WERI-Rb-1 (cell line): ENCODE measurements at places on chromosomes 5 and 9.
A peak's percentile ranks its signal among the peaks of the same experiment; 100 is the strongest.

DNA sequence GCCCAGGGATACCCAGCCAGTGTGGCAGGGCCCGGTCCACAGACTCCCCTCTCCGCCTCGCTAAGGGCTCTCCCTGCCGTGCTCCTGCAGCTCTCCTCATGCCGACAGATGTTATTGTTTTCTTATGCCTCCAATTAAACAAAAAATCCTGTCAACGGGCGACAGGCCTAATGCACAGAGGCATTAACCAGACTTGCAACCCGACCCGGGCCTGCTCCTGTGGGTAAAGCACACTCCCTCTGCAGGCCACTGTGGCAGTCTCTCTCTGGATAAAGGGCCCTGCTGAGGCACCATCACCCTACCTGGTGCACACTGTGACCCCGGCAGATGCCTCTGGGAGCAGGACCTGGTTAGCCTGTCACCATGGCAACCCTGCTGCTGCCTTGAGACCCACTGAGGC is 27.5 kb upstream of the HAND1 start:
- DNase-seq: peak; percentile 57

DNA sequence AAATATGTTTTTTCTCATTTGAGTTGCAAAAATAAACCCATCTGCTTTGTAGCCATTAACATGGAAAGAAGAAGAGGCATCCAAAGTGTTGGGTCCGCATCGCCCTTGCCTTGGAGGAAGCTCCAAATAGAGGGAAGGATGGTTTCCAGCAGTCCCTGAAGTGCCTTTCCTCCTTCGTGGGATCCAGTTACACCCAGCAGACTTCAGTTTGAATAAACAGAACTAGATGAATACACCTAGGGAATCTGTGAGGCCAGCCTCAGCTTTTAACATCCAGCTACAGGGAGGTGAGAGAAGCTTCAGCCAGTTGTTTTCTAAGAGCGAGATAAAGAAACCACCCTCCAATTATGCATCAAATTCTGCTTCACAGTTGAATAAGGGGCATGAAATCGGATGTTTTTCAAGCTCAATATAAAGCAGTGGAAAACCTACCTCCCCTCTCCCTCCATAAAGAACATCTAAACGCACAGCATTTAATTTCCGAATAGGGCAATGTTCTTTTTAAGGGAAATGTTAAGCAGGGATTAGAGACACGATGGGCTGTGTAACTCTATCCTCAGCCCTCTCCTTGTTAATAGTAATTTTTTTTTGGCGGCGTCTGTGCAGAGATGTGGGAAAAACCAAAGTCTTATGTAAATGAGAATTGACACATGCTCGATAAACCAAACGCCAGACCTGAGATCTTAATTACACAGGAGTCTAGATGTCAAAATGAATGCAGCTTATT is 264.7 kb downstream of the SLIT3 start:
- DNase-seq: no peak

DNA sequence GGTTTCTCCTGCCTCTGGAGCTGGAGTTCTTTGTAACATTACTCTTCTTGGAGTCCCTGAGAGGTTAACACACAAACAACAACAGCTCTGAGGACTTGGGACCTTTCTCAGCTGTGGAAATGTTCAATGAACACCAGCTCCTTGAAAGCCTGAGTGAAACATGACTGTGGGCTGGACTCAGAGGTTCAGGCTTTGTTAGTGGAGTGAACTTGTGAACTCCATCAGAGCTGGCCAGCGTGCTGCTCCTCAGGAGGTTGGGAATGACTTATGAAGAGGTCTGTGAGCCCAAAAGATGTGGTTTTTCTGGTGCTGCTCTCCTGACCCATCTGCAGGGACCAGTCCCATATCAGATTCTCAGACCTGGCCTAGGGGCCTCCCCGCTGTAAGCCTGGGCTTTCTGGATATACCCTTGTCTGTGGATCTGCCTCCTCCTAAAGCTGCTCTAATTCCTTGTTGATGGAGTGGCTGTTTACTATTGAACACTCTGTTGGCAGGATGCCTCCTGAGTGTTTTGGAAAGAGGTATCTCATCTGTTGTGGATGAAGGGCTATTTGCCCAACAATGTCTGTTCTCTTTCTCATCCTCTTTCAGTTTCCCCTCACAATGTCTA is 170.0 kb upstream of the GDNF start:
- no peak for DNase-seq

DNA sequence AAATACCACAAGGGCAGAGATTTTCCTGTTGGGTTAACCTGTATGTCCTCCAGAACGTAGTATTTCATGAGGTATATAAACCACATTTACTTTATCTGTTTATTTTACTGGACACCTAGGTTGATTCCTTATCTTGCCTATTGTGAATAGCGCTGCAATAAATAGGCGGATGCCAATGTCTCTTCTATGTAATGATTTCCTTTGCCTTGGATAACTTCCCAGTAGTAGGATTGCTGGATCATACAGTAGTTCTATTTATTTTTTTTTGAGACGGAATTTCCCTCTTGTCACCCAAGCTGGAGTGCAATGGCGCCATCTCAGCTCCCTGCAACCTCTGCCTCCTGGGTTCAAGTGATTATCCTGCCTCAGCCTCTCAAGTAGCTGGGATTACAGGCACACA is 15.6 kb upstream of the TUT7 start:
- no peak for DNase-seq

DNA sequence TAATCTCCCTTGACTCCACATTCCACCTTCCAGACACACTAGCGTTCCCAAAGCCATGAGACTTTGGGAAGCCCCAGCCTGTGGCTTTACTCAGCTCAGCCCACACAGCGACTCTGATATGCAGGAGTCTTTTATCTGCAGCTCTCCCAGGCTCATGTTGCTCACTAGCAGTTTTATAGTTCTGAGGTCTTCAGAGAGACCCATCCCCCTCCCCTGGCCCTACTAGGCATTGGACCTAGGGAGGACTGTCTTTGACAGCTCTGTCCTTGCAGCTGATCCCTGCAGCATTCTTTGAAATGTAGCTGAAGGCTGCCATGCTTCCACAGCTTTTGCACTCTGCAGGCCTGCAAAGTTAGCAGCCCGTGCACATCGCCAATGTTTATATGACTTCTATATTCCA is 19.9 kb upstream of the CYLC2 start:
- no peak for DNase-seq

DNA sequence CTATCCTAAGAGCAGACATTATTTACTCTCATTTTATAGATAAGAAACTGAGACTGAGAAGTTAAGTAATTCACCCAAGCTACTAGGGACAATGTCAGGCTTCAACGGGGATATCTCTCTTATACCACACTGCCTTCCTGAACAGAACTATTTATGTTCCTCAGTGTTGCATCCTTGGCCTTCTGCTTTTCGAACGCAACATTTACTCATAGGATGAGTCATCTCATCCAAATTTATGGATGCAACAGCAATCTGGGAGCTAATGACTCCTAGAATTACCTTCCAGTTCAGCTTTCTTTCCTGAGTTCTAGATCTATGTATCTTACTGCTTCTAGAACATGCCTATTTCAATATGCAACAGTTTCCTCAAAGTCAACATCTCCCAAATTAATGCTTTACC is 103.6 kb upstream of the PAM start:
- no peak for DNase-seq

GRCh38 chr5:1536322-1536845 is 12.6 kb upstream of the LPCAT1 start:
- peak; percentile 38 for DNase-seq

- peak; percentile 56 for DNase-seq
Observed at GRCh38 chr9:80554301-80554700, 982.5 kb downstream of the TLE4 start.

DNA sequence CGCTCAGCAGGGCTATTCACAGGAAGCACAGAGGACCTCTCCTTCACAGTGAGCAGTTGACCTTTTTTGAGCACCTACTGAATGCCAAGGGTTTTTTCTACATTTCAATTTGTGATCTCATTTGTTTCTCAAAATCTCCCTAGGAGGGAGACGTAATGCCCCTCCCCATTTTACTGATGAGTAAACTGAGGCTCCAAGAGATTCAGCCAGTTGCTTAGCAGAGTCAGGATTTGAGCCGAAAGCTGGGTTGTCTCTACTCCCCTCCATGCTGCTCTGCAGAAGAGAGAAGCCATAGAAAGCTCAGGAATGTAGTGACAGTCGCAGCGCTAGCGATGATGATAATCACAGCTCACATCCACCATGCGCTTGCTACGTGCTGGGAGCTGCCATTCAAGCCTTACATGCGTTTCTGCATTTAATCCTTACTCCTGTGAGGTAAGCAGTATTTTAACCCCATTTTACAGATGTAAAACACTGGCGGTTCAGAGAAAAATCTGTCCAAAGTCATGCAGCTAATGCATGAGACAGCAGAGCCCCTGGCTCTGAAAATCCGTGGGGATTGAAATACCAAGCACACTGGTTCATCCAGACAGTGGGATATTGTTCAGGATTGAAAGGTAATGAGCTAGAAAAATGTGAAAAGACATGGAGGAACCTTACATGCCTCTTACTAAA is 33.8 kb downstream of the ERGIC1 start:
- DNase-seq: no peak

- DNase-seq: peak; percentile 79
Observed at GRCh38 chr9:114668146-114668545, 10.5 kb upstream of the TEX53 start.

GRCh38 chr5:30768056-30768690 is 425.3 kb upstream of the CDH6 start:
- DNase-seq: no peak

DNA sequence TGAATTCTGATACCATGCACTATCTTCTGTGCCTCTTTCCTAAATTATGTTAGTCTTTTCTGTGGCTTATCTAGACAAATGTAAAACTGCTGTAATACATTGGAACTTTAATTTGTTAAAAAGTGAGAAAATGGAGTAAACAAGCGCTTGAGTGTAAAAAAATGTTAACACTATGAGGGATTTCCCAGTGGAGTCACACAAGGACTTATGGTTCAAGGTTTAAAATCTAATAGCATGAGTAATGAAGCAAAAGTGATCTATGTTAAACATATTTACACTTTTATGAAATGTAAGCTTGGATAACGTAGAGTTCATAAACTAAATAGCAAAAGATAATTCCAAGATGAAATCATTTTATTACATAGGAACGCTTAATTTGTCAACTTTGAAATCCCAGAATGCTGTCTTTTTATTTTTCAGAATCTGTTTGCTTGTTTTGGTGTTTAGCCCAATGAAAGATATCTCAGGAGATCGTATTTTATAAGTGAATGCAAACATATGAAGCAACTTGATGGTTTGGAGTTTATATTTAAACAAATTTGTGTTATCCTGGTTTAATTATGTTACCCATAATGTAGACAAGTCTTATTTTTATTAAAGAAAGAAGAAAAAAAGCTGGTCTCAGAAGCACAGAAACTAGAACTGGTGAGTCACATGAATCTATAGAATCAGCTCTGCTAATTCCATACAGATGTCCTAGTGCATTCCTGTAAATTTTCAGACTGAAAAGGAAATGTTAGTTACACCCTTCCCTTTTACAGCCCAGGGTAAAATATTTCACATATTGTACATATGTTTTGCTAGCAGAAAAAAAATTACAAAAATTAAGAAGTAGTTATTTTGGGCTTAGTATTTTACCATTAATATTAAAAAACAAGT is 34.2 kb upstream of the FBN2 start:
- no peak for DNase-seq

DNA sequence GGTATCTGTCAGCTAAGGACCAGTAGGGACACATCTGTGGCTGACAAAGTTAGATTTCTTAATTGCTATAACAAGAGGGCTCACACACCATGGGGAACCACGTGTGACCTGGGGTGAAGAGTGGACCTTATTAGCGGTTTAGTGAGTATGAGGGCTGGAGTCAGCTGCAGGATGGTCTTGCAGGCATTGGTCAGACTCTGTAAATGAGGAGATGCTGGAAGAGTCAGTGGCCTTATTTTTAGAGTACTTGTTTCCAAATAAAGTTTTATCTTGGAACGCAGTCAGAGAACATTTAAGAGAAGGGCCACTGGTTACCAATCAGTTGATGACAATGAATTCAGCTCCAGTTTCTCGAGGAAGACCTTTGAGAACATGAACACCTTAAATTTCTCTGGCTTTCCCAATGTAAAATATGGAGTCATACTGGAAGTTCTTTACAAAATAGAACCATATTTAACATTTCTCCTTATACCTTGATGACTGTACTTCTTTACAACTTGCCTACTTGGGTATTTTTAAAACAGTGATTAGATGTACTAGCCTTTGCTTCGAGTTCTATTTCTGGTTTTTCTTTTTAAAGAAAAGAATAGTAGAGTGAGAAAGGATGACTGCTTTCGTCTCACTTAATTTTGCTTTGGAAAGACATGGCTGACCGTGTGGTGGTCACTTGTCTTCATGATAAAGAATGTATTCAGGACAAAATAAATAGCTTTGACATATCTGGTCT is 185.9 kb upstream of the S1PR3 start:
- DNase-seq: no peak

DNA sequence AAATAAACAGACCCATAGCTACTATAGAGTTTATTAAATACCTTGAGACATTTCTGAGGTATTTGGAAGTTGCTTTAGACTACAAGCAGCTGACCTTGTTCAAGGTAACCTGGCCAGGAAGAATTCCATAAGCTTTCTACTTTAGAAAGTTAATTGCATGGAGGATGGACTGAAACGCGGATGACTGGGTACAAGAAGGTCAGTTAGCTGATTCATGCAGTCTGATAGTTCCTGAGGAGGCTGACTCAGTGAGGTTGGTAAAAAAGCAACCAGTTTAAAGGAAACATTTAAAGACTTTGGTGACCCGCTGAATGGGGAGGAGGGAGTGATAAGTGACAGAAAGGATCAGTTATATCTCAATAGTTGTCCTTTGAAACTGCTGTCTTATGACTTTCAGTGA is 670.1 kb upstream of the CDH9 start:
- DNase-seq: no peak

DNA sequence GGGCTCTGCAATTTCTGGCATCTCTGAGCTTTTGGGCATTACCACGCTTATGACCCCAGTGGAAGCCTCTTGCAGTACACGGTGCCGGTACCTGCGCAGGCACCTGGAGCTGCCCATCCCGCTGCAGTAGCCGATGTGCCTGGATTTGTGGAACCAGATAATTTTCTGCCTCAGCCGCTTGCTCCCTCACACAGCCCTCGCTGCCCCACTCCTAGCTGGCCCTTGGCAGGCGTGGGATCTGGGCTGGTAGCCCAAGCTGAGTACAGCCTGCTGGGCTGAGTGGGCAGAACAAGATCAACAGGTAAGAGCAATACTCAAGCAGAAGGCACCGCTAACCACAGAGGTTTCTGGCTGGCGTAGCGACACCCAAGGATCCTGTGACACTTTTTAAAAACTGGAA is 1808.8 kb upstream of the ACO1 start:
- DNase-seq: no peak

GRCh38 chr9:79719021-79719420 is 147.3 kb downstream of the TLE4 start:
- DNase-seq: no peak

GRCh38 chr5:111673891-111674626 is 82.9 kb downstream of the NREP start:
- no peak for DNase-seq

GRCh38 chr9:133584559-133585476 is 24.4 kb downstream of the FAM163B start:
- no peak for DNase-seq
